ENCODE measurements at places on chromosomes 11 and 22. TPM values are rescaled to one million over a fixed set of nuclear protein-coding genes. Genes with fewer than 3 reads are reported as not detected.

BSCL2 gene
- 186 TPM for total RNA-seq

GRCh38 chr11:128942817-128943427 is at the start of gene TP53AIP1:
TSS of gene TP53AIP1 (minus strand) at chr11:128942871. CDS start at chr11:128937818, 5,053 bp downstream.
- DNase-seq, result no peak

DNA sequence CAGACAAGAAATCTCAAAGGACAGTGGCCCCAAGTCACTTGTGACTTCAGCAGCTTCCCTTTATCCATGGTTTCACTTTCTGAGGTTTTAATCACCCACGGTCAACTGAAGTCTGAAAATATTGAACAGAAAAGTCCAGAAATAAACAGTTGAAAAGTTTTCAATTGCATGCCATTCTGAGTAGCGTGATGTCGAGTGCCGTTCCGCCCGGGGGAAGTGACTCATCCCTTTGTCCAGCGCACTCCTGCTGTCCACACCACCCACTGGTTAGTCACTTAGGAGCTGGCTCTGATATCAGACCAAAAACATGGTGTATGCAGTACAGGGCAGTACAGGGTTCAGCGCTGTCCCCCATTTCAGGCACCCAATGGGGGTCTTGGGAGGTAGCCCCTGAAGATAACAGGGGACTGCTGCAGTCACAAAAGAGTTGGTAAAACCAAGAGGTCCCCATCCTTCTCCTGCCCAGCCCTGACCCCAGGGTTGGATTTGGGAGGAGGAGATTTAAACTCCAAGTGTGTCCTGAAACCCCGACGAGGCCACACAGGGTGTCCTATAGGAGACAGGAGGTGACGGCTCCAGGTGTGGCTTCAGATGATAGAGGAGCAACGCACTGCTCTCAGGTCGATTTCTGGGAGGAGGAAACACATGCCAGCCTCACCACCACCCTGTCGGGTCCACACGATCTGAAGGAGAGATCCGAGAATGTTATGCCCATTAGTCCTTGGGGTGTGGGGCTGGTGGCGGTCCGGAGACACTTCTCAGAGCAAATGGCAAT is 390.1 kb downstream of the CTTN start:
- peak; percentile 92 for DNase-seq

DNA sequence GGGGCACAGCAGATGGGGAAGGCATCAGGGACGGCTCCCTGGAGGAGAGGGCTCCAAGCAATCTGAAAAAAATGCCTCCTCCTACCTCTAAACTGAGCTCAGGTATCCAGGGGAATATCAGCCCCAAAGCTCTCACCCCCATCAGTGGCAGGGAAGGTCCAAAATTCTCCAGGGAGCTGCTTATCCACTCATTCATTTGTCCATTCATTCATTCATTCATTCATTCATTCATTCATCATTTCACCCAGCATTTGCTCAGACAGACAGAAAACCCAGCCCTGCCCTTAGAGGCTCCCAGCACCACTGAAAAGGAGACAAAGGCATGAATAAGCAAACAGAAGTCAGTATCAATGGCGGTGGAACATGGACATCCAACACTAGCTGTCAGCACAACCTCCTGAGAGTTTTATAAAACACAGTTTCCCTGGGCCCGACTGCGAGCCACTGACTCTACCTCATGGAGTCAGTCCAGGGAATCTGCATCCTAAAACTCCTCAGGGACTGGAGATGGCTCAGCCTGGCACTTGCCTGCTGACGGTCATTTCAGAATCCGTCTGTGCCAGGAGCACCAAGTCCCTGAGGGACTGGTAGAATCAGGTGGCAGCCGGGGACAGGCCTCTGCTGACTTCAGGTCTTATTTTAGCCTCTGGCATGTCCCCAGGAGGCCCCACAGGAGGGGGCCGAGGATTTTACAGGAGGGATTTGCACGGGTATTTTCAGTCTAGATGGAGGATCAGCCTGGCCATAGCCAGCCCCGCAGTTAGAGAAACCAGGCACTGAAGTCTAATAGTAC is 164.6 kb downstream of the MN1 start:
- DNase-seq, result no peak

- no peak for DNase-seq
Measured at GRCh38 chr11:126210871-126211235, 597 bp downstream of the RPUSD4 start.

CRYBB3 gene
- not detected for total RNA-seq

SHISA8 gene
- not detected for total RNA-seq

CD6 gene
- not detected for total RNA-seq

Measured in A172 (cell line).